Right lung (tissue), 10 donors: ENCODE measurements at places on chromosomes 11 and 22. TPM values are rescaled to one million over a fixed set of nuclear protein-coding genes. Genes with fewer than 3 reads are reported as not detected.

Gene SPON1
- polyA plus RNA-seq: 95.6 TPM

Gene MMP8
- 0.26 TPM for polyA plus RNA-seq

Gene SHISAL1
- polyA plus RNA-seq: 0.83 TPM

Gene OR52E8
- polyA plus RNA-seq: not detected

Gene MMP7
- 0.76 TPM for polyA plus RNA-seq

Gene PACS1
- 57.6 TPM for polyA plus RNA-seq

Gene NF2
- 25.3 TPM for polyA plus RNA-seq

Gene C11orf87
- 0.04 TPM for polyA plus RNA-seq

Gene ARHGAP8
- 30.4 TPM for polyA plus RNA-seq

Gene LARGE2
- polyA plus RNA-seq: 18.1 TPM

Gene CHRDL2
- 0.73 TPM for polyA plus RNA-seq
